ENCODE measurements at places on chromosomes 7 and 10.

DNA sequence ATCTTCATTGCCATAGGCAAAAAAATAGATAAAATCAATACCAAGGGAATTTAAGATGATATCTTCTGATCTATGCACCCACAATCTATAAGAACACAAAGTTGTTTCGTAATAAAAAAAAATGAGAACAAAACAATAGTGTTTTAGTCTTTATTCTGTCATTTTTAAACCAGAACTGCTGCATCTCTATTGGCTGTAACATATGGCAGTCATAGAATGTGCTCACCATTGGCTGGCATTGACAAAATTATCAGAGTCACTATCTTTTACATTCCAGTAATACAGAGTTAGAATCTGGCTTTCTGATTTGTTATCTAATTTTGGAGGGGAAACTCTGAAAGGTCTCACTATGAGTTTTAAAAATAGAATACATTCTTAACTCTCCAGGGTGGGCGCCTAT is 138.6 kb upstream of the CCDC6 start:
- DNase-seq: no peak

- DNase-seq: no peak
These were observed 39.4 kb upstream of the CHCHD3 start for GRCh38 chr7:133121175-133121844.

DNA sequence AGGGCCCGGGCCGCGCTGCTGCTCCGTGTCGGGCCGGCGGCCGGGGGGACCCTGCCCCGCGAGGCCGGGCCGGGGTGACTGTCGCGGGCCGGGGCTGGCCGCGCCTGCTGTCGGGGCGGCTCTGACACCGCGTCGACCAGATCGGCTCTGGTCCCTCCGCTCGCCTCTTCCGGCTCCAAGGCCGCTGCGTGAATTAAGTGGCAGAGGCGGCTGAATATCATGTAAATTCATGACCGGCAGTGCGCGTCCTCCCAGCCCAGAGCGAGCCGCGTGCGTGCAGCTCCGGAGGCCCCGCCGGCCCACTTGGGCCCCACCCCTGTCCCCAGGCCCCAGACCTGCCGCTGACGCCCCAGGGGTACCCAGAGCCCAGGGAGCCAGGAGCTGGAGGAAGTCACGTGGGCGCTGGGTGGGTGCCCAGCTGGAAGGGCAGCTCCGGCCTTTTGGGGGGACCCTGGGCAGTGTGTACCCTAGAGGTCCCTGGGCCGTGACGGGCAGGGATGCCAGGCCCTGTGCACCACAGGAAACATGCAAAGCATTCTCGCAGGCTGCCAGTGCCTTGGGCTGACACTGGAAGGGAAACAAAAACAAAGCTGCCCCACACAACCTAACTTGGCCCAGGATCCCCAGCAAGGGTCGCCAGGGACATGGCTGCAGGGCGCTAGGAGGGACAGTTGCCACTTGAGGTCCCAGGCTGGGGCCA is 584.0 kb upstream of the MKI67 start:
- no peak for DNase-seq

GRCh38 chr7:2621948-2622640 is 9.7 kb upstream of the TTYH3 start:
- DNase-seq: peak; percentile 95

GRCh38 chr10:50993771-50994251 is 80.5 kb upstream of the PRKG1 start:
- DNase-seq: peak; percentile 78

GRCh38 chr7:90629297-90629918 is 33.3 kb downstream of the CDK14 start:
- peak; percentile 30 for DNase-seq

GRCh38 chr10:71191019-71191418 is 21.4 kb upstream of the UNC5B start:
- no peak for DNase-seq

DNA sequence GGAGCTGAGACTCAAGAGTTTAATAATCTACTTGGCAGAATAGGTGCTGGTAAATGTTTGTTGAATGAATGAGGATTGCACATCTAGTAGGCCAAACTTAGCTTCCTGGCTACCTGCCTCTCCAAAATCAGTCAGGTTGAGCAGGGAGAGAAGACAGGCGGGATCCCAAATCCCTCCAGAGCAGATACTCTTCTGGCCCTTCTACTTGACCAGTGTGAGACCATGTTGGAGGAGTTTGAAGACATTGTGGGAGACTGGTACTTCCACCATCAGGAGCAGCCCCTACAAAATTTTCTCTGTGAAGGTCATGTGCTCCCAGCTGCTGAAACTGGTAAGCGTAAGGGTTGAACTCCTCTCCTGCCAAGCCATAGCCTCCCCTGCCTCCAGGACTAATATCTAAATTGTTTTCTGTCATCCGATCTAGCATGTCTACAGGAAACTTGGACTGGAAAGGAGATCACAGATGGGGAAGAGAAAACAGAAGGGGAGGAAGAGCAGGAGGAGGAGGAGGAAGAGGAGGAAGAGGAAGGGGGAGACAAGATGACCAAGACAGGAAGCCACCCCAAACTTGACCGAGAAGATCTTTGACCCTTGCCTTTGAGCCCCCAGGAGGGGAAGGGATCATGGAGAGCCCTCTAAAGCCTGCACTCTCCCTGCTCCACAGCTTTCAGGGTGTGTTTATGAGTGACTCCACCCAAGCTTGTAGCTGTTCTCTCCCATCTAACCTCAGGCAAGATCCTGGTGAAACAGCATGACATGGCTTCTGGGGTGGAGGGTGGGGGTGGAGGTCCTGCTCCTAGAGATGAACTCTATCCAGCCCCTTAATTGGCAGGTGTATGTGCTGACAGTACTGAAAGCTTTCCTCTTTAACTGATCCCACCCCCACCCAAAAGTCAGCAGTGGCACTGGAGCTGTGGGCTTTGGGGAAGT is 2.2 kb upstream of the MBLAC1 start:
- DNase-seq: no peak

- DNase-seq: no peak
These were observed 449.7 kb upstream of the KLF6 start for GRCh38 chr10:4234661-4235060.
